ENCODE measurements at places on chromosomes 5 and 9. TPM values are rescaled to one million over a fixed set of nuclear protein-coding genes. Genes with fewer than 3 reads are reported as not detected.

DNA sequence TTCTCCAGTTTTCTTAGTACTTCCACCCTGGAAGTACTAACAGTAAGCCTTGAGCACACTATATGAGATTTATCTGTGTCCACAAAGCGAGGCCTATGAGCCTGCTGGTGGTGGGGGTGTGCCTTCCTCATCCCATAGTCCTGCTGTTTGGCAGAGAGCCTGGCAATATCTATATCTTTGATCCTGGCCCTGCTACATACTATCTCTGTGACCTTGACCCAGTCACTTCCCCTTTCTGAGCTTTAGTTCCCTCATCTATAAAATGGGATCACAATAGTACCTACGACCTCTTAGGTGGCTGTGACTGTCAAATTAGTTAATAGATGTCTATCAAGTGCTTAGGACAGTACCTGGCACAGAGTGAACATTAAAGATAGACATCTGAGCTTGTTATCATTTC lies 114.6 kb upstream of the SAP30L start:
- H3K27ac ChIP-seq = no peak overlapping the region
- H3K4me1 ChIP-seq = no peaks in the 10 kb centered on the region
- H3K36me3 ChIP-seq = peaks cover 2% of the 10 kb centered on the region
- no peak overlapping the region for H3K4me3 ChIP-seq
- H3K27me3 ChIP-seq = no peaks in the 10 kb centered on the region

The FLT4 gene
- 0.17 TPM for total RNA-seq

The GRIA1 gene
- 1.8 TPM for total RNA-seq

- H3K27ac ChIP-seq = no peak overlapping the region
- no peaks in the 10 kb centered on the region for H3K27me3 ChIP-seq
- H3K4me3 ChIP-seq = no peak overlapping the region
- DNase-seq = no peak
- no peaks in the 10 kb centered on the region for H3K36me3 ChIP-seq
These were observed 23.8 kb downstream of the GLRA1 start for GRCh38 chr5:151900891-151901290.

DNA sequence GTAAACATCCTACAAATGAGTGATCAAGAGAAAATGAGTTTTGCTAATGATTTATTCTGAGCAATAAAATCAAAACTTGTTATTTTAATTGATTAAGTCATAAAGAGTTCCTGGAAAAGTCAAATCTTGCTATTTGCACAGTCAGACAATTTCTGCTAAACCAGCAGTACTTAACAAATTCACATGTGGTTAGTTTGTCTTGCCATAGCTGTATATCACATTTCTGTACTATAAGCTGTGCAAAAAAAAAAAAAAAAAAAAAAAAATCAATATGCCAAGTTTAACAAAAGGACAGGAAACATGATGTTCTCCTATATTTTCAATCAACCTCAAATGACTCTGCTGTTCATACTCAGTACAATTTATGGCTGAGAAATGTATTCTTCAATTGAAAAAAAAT lies 24.9 kb downstream of the POU5F2 start:
- no peak overlapping the region for H3K27ac ChIP-seq
- no peaks in the 10 kb centered on the region for H3K4me1 ChIP-seq
- no peaks in the 10 kb centered on the region for H3K36me3 ChIP-seq
- DNase-seq = no peak

DNA sequence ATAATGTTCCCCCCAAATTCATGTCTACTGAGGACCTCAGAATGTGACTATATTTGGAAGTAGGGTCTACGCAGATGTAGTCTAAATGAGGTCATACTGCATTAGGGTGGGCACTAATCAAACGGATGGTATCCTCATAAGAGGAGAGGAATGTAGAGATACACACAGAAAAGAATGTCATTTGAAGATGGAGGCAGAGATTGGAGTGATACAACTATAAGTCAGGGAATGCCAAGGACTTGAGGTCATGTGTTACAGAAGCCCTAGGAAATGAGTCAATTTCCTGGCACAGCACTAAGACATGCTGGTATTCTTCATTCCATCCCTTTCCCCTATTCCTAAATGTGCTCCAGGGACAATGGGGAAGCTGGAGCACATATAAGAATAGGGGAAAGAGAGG lies 758 bp upstream of the PDCD1LG2 start:
- peaks cover 13% of the 10 kb centered on the region for H3K4me1 ChIP-seq
- peak overlapping the region; percentile 98 for H3K27ac ChIP-seq
- H3K36me3 ChIP-seq = no peaks in the 10 kb centered on the region
- no peaks in the 10 kb centered on the region for H3K27me3 ChIP-seq

- no peaks in the 10 kb centered on the region for H3K4me1 ChIP-seq
- H3K4me3 ChIP-seq = no peak overlapping the region
- no peaks in the 10 kb centered on the region for H3K27me3 ChIP-seq
- DNase-seq = peak; percentile 30
- no peaks in the 10 kb centered on the region for H3K36me3 ChIP-seq
These were observed 8.6 kb downstream of the HAPLN1 start for GRCh38 chr5:83711982-83712601.

DNA sequence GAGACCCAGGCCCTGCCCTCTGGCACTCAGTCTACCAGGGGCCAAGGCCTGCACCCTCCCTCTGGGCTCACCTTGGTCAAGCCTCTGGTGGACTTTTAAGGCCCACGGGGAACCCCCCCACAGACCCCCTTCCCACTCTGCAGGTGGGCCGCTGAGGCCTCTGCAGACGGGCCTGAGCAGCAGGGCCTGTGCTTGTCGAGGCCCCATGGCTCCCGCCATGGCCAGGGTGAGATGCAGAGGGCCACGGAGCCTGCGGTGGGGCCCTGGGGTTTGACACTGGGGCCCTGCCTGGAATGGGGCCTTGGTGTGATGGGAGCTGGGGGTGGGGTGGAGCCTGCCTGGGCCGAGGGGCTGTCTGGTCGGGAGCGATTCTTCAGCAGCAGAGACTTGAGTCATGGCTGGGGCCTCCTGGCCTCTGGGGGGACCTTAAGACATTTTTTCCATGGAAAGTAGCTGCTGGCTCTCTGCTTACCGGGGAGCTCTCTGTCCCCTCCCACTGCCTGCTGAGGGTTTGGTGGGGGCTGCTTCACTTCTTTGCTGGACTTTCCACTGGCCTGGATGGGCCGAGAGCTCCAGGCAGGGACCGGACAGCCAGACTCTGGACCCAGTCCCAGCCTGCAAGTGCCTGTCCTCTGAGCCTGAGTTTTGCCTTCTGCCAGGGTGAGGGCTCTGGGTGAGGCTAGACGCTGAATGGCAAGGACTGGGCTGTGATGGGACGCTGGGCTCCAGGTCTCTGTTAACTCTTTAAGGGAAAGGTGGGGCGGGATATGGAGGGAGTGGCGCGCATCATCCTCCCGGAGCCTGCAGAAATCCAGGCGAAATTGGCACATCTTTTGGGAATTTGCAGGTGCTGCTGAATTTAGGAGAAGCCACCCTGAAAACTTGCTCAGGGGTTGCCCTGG lies 132.2 kb downstream of the RXRA start:
- H3K36me3 ChIP-seq = no peaks in the 10 kb centered on the region
- peak; percentile 76 for DNase-seq
- H3K4me1 ChIP-seq = peaks cover 13% of the 10 kb centered on the region

The AP3B1 gene
- 56.2 TPM for total RNA-seq

The ADAMTS13 gene
- total RNA-seq = 3.1 TPM

DNA sequence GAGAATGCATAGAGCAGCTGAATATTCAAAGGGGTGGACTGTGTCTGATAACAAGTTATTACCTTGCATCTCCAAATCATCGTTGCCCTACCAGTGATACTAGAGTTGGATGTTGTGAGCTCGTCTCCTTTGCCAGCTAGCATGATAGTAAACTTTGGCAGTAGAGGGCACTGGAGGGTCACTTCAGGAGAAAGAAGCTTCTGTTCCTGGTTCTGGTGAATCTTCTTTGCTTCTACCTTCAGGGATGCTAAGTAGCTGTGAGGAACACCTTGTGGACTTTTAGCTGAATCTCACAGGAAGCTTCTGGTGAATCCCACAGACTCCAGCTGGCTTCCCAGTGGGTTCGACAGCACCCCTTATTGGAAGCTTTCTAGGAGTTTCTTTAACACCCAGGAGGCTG lies 626.6 kb upstream of the SGCD start:
- H3K27ac ChIP-seq = no peak overlapping the region
- no peaks in the 10 kb centered on the region for H3K4me1 ChIP-seq
- no peaks in the 10 kb centered on the region for H3K36me3 ChIP-seq
- H3K4me3 ChIP-seq = no peak overlapping the region
- DNase-seq = no peak

GRCh38 chr5:134948911-134949310 lies 18.8 kb upstream of the CATSPER3 start:
- DNase-seq = peak; percentile 66
- H3K4me1 ChIP-seq = no peaks in the 10 kb centered on the region
- no peaks in the 10 kb centered on the region for H3K27me3 ChIP-seq
- H3K27ac ChIP-seq = no peak overlapping the region

The C9orf153 gene
- total RNA-seq = 0.51 TPM

The BARHL1 gene
- total RNA-seq = not detected

DNA sequence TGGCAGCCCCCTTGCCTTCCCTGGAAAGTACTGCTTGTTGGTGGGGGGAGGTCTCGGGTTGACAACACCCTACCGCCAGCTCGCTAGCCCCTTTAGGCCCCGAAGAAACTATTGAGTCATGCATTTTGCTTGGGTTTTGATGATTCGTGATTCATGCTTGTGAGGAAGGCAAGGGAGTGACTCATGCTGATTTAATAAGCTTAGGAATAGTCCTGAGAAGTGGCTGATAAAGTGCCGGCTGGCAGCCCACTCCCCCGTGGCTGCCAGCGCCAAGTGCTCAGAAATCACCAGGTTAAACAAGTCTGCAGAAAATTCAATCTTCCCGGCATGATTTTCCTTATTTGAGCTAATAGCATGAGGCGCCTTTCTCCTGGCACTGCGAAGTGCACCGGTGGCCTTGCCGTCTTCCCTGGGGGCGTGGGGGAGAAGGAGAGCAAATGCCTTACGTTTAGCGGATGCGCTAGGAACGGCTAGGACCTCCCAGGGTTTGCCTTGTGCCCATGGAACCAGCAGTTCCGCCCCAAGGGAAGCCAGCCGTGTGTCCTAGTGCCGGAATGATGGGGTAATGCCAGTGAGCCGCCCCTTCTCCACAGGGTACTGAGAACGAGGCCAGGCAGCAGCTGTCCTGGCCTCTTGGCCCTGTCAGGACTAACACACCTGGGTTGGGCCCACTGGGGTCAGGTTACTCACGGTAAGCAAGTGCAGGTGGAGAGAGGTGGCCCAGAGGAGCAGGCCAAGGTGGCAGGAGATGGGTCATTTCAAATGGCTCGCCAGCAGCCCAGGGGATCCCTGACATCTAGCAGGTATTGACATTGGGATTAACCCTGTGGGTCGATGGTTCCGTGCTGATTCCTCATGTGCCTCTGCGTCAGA lies 151.9 kb downstream of the MACROH2A1 start:
- H3K36me3 ChIP-seq = no peaks in the 10 kb centered on the region
- peak overlapping the region; percentile 53 for H3K27ac ChIP-seq
- peak; percentile 98 for DNase-seq
- H3K4me1 ChIP-seq = peaks cover 35% of the 10 kb centered on the region
- no peaks in the 10 kb centered on the region for H3K27me3 ChIP-seq
- no peak overlapping the region for H3K4me3 ChIP-seq

DNA sequence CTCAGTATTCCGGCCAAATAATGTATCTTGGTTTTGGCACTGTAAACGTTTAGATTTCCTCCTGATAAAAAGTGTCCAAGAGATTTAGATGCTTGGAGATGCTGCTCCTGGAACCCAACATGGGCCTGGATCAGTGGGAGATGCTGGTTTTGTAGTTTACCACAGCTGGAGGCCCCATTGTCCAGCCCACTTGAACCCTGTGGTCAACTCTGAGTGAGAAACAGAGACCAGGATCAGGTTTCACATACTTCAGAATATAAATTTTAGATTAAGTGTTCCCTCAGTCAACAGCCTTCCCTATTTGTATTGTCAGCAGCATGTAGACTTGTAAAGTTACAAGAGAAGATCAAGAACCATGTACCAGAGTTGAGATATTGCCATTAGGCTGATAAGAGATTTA lies 144.7 kb upstream of the C9orf72 start:
- no peak overlapping the region for H3K4me3 ChIP-seq
- H3K27me3 ChIP-seq = no peaks in the 10 kb centered on the region
- DNase-seq = no peak
- no peaks in the 10 kb centered on the region for H3K36me3 ChIP-seq

GRCh38 chr9:110185806-110186205 lies 22.2 kb downstream of the C9orf152 start:
- DNase-seq = no peak
- H3K36me3 ChIP-seq = no peaks in the 10 kb centered on the region
- peaks cover 7% of the 10 kb centered on the region for H3K4me1 ChIP-seq
- no peaks in the 10 kb centered on the region for H3K27me3 ChIP-seq
- H3K27ac ChIP-seq = no peak overlapping the region

- H3K36me3 ChIP-seq = no peaks in the 10 kb centered on the region
- H3K27me3 ChIP-seq = no peaks in the 10 kb centered on the region
- H3K27ac ChIP-seq = no peak overlapping the region
- no peak overlapping the region for H3K4me3 ChIP-seq
- H3K4me1 ChIP-seq = no peaks in the 10 kb centered on the region
- DNase-seq = no peak
These were observed 39.9 kb downstream of the EDIL3 start for GRCh38 chr5:84344788-84345187.

DNA sequence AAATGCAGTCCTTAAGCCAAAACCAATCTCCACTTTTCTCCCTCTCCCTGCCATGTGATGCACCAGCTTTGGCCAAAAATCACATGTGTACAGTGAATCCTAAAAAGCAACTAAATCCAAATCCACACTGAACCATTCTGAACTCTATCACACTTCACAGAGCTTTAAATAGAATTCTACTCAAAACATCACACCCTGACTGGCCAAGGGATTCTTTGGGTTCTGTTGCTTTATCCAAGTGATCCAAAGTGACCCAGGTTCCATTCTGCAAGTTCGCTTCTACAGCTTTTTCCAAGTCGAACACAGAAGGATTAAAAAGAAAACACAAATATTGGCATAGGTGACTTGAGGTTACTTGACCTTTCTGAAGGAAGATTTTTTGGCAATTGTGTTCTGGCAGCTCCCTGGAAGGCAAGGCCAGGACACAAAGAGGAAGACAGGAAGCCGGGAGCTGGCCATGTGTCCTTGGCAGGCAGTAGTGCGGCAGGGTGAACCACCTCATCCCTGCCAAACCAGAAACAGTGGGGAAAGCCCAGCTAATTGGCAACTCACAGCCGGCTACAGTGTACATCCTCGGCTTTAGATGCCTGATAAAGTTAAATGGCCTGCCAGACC lies 115.0 kb downstream of the NFIB start:
- peak; percentile 53 for DNase-seq
- peak overlapping the region; percentile 0 for H3K27ac ChIP-seq
- peaks cover 6% of the 10 kb centered on the region for H3K4me1 ChIP-seq
- no peaks in the 10 kb centered on the region for H3K27me3 ChIP-seq
- H3K36me3 ChIP-seq = no peaks in the 10 kb centered on the region
- H3K4me3 ChIP-seq = no peak overlapping the region

DNA sequence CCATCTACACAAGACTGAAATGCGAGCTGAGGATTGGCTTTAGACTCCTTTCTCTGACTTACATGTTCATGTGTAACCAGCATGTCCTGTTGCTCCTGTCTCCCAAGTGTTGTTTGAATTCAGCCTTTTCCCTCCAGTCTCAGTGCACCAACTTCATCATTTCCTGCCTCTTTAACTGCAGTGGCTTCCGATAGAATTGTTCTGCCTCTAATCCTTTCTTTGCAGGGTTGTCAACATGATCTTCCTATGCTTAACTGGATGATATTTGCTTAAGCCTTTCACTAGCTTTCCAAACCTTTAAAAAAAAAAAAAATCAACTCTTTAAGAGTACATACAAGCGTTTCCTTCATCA lies 6.7 kb upstream of the FYB1 start:
- H3K4me3 ChIP-seq = no peak overlapping the region
- no peak overlapping the region for H3K27ac ChIP-seq
- no peaks in the 10 kb centered on the region for H3K4me1 ChIP-seq
- no peaks in the 10 kb centered on the region for H3K36me3 ChIP-seq

The PHF24 gene
- 0.17 TPM for total RNA-seq

Measured in fibroblast of lung (primary cell).